ENCODE measurements at places on chromosomes 13 and 19.
A peak's percentile ranks its signal among the peaks of the same experiment; 100 is the strongest.

- peak; percentile 83 for DNase-seq
Observed at GRCh38 chr19:17762505-17763229, 11.4 kb downstream of the FCHO1 start.

DNA sequence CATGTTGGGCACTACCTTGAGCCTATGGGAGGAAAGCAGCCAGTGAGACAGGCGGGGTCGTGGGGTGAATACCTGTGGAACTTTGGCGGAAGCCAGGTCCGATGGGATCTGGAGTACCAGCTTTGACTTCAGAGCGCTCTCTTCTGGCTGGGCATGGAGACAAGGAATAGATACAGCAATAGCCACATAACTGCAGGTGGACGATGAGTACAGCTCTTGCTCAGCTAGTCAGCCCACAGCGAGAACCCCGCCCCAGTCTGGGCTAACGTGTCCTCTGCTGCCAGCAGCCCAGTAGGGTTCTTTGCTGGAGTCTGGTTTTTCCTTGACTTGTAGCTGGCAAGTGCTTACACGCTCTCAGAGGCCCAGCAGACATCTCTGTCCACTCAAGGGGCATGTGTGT is 83.4 kb downstream of the SIPA1L3 start:
- DNase-seq = peak; percentile 30

DNA sequence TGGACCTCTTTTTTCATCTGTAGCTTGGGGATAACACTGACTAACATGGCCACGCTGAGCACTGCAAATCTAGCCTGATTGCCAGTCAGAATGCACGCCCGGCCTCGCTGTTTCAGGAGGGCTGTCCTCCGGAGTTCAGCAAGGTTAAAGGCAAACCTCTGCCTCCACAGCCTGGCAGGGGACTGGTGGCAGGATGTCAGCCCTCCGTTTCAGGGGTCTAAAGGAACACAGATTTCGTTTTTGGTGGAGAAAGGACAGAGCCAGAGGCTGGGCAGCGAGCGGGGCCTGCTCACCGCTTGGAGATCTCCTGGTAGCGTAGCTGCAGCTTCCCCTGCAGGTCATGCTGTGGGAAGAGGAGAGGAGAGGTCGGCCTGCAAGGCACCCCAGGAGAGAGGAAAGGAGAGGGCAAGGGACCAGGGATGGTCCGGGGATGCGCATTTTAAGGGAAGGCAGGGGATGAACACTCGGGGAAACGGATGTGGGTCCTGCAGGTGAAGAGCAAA is 560 bp downstream of the NDUFA7 start:
- DNase-seq = no peak

DNA sequence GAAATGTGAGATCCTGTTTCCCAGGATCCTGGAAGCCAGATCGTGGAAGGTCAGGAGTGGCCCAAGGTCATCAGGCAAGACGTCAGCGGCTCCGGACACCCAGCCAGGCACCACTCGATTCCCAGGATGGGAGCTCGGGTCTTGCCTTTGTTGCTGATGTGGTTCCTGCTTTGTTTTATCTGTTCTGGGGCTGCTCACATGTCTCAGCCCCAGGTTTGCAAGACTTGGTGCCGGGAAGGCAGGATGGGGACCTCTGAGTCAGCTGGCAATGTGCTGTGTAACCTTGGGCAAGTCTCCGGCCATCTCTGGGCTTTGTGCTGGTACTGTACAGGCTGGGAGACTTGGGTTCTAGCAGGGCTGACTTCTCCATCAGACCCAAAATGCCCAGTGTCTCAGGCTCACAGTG is 1.4 kb upstream of the FCHO1 start:
- DNase-seq = no peak

GRCh38 chr13:49635599-49636433 is 7.5 kb downstream of the ARL11 start:
- DNase-seq = peak; percentile 51

GRCh38 chr13:51286135-51287002 is 53.1 kb upstream of the SERPINE3 start:
- peak; percentile 64 for DNase-seq

- DNase-seq = no peak
Observed at GRCh38 chr19:11418094-11418548, 993 bp downstream of the RGL3 start.

DNA sequence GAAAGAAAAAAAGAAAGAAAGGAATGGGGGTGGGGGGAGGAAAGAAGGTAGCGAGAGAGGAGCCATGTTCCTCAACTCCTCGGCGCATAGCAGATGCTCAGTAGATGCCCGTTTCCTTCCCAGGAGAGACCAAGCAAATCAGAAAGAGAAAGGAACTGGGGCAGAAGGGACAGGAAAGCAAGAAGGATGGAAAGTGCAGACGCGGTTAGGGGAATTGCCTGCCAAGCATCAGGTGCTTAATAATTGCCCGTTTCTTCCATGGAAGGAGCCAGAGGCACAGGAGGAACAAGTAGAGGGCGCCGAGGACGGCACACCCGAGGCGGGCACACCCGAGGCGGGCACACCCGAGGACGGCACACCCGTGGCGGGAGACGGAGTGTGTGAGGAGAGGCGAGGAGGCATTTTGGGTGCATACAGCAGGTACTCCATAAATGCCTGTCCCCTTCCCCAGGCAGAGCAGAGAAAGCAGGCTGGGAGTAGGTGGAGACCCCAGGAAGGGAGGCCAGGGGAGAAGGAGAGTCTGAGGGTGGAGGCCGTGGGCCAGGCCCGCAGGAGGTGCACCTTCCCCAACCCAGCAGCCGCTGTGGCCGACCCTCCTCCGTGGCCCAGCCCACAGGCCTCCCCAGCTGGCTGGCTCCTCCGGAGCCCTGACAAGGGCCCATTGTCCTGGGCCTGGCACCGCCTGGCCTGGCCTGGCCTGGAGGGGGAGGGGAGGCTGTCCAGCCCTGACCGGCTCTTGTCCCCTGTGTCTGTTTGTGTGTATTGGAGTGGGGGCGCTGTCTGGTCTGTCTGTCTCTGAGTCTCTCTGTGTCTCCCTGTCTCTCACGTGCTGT is 14.6 kb downstream of the JOSD2 start:
- DNase-seq = no peak

DNA sequence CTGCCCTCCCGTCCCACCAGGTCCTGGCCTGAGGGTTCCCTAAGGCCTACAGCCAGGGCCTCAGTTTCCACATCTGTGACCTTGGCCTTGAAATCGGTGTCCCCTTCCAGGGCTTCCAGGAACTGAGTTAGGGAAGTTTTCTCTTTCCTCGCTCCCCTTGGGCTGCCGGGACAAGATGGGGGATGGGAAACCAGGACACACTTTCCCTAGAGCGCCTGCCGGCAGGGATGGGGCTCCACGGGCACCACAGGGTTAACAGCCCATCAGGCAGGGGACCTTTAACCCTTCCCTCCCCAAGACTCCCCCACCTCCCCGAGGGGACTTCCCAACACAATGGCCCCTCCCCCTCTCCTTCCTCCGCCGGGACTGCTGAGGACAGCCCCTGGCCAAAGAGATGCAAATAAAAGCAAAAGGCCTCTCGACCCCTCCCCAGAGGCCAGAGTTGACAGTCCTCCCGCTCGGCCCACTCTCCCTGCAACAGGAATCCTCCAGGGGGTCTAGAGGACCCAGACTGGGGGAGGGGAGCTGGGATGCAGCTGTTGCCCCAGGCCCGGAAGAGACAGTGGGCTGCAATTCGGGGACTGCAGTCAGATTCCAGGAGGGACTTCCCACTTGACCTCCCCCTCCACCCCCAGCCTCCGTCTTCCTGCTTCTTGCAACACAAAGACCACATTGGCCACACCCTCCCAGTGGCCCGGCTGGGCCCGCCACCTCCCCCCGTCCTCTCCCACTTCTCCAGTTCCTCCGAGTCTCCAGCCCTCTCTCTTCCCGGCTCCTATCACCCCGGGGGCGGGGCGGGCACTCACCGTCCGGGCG is 3.4 kb downstream of the BBC3 start:
- DNase-seq = peak; percentile 92

GRCh38 chr19:30762651-30763050 is 390.5 kb downstream of the ZNF536 start:
- DNase-seq = no peak

DNA sequence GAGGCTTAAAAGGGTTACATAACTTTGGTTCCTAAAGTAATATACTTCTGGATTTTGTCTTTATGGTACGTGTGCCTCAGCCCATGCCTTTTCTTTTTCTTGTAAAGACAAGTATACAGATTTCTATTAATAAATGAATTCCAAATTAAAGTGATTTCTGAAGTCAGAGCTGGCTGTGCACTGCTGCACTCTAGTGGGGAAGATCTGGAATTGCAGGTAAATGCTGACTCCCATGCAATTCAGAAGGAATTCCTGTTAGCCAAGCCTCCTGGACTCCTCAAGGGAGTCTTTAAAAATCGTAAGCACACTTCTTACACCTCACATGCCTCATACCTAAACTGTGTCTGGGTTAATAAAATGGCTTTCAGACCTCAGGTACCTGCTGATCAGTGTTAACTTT is 118.4 kb upstream of the SLC7A1 start:
- DNase-seq = no peak

DNA sequence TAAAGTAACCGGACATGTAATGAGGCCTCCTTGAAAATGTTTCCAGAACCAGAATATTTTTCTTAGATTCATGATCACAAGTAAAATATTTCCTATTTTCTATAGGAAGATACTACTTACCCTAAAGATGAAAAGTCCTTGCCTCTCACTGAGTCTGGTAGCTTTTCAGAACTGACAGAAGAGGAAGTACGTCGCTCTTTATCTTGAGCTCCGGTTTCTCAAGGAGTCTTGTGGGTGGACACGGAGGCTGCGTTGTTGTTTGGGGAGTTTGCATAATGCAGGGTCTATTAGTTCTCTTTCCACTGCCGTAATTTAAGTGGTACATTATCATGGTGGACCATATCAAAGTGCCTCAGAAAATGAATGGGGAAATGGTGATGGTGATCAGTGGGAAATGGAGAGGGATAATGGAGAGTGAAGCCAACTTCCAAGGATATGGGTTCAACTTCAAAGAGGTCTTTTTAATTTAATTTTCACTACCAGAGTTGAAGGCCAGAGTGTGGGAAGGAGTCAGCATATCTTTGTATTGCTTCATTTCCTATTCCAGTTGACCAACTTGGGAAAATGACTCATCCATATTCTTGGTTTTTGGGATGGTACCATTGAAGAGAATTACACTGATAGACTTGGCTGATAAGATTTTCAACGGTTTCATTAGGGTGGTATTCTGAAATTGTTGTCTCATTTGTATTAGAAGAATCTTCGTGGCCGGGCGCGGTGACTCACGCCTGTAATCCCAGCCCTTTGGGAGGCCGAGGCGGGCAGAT is 23.4 kb downstream of the MBD3L2B start:
- no peak for DNase-seq

GRCh38 chr13:48486362-48486761 is 46.5 kb downstream of the RCBTB2 start:
- DNase-seq = no peak

DNA sequence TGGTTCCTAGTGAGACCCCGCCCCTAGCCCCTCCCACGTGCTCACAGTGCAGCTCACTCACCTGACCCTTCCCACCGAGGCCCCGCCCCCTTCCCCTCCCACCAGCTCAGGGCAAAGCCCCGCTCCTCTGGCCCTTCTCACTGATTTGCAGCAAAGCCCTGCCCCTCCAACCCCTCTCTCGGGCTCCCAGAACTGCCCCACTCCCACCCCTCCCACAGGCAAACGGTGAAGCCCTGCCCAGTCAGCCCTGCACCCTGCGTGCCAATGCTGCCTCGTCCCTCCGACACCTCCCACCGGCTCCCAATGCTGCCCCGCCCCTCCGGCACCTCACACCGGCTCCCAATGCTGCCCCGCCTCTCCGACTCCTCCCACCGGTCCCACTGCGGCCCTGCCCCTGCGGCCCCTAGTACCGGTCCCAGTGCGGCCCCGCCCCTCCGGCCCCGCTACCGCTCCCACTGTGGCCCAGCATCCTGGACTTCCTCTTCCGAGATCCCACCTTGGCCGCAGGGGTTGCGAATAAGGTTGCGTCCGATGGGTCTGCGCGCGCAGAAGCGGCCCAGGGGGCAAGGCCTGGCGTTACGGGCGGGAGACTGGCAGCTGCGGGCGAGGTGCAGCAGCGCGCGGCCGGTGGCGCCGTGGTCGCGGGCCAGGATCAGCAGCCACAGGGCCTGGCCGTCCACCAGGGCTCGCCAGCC is 834 bp downstream of the FBXO27 start:
- DNase-seq = peak; percentile 81

- peak; percentile 98 for DNase-seq
Observed at GRCh38 chr19:8355631-8356402, 8.1 kb upstream of the ANGPTL4 start.

- DNase-seq = no peak
Observed at GRCh38 chr19:34325981-34326787, 38.8 kb upstream of the GPI start.

GRCh38 chr13:85841427-85841826 is 42.2 kb upstream of the SLITRK6 start:
- no peak for DNase-seq
